Activated T-helper 1 cell treated with Interleukin-2 at 50 U/mL for 16 hours (primary cell): ENCODE measurements at places on chromosomes 5 and 9.
A peak's percentile ranks its signal among the peaks of the same experiment; 100 is the strongest.

GRCh38 chr9:121886759-121887485, 206.2 kb downstream of the TTLL11 start:
- no peak for DNase-seq

- DNase-seq: no peak
These were observed 84.3 kb upstream of the SMC2 start for GRCh38 chr9:104009826-104010225.

DNA sequence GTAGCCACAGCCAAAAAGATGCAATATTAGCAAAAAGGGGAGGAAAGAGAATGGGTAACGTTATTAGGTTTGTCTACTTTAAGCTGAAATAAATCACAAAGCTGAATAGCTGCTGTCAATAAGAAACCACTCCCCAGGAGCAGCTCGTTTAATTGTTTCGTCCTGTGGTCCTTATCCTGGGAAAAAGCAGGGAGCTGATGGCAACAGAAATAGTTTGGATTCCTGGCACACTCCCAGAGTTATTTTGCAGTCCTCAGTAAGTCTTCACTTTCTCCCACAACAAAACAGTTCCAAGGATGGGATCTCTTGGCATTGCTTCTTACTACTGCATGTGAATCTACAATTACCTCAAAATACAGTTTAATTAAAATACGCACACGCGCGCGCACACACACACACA, 28.8 kb downstream of the FRMD3 start:
- DNase-seq: no peak

DNA sequence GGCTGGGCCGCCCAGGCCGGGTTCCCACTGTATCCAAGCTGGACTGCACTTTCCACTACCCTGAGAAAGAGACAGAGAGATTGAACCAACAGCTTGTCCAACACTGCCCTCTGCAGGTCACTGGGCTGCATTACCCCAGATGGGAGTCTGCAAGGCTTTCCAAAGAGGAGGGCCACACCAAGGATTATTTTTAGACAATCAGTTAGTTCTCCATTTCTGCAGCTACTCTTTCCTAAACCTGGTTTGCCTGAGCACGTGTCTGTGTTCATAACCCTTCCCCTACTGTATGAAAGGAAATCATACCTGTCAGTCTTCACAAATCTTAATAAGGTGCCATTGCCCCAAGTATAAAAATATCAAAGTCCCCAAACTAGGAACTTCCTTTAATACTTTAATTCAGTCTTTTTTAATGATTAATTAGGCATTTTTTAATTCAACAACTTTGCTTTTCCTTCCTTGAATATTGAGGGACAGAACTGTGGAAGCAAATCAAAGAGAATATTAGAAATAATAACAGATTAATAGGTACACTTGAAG, 13.4 kb upstream of the FGF1 start:
- DNase-seq: peak; percentile 50

GRCh38 chr9:37798677-37799076, 1.9 kb upstream of the DCAF10 start:
- no peak for DNase-seq

DNA sequence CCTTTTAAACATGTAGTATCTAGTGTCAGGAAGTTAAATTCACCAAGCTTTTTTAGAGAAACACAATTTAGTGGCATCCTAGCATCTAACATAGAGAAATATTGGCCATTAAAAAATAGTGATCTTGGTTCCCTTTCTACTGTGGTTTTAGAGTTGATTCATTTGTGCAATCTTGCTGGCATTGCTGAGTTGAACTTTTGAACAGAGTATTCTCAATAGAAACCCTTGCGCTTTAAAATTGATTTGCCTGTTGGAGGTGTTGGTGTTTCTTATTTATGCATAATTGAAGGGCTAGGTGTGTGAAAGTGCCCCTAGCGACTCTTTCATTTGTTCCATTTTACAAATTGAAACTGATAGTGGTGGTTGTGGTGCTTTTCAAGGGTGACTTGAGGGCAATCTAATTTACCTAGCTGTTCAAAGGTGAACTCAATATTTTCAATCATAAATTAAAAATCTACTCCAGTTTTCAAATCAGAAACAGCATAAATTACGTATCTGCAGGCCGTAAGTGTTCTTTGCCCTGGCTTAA, 73.0 kb upstream of the MPDZ start:
- DNase-seq: no peak

DNA sequence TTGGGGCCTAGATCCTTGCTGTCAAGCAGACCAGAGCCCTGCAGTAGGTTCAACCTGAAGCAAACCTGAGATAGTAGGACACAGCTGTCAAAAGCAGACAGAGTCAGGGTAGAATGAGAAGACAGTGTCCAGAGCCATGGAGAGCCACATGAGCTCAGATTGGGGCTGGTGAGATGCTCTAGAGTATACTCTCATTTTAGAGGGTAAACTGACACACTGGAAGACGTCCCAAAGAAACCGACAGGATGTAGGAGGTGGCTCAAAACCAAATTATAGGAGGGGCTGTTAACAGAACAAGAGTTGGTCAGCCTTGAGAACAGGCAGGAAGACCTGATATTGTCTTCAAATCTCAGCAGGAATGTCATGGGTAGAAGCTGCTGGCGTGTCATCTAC, 11.5 kb downstream of the CCDC69 start:
- DNase-seq: no peak
